ENCODE measurements at places on chromosomes 3 and 15. TPM values are rescaled to one million over a fixed set of nuclear protein-coding genes. Genes with fewer than 3 reads are reported as not detected.

Gene DNAJA4
- 7.5 TPM for polyA plus RNA-seq

Gene ADGRG7
- polyA plus RNA-seq: not detected

Gene ARL6
- 4.8 TPM for polyA plus RNA-seq

Gene CCR9
- polyA plus RNA-seq: not detected

Gene KNG1
- not detected for polyA plus RNA-seq

Gene CYP19A1
- polyA plus RNA-seq: not detected

Gene LSG1
- 16.2 TPM for polyA plus RNA-seq

Gene P2RY12
- not detected for polyA plus RNA-seq

Gene KLHL6
- polyA plus RNA-seq: 0.02 TPM

Gene CX3CR1
- not detected for polyA plus RNA-seq

Gene COL8A1
- 63.6 TPM for polyA plus RNA-seq

Gene RUBCN
- polyA plus RNA-seq: 4.9 TPM

Gene GOLGA8M
- not detected for polyA plus RNA-seq

Gene FILIP1L
- polyA plus RNA-seq: 9.8 TPM

Gene CP
- polyA plus RNA-seq: not detected

Gene ARHGEF26
- 1.4 TPM for polyA plus RNA-seq

All from foreskin keratinocyte (primary cell).